ENCODE measurements at places on chromosomes 16 and 17.

DNA sequence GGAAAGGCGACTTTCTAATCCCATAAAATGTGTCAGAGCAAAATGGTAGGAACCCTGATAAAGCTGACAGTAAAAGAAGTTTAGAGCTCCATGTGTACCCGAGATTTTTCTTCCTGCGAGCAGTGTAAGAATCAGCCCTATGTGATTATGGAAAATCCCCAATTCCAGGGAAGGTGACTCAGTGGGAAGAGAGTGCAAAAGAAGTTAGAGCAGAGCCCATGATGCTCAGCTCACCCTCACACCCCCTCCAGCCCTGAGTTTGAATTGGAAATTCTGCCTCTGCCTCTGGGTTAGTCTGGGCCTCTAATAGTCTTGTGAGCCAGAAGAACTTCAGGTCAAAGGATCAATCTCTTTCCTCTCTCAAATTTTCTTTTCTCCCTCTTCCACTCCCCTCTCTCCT, 12.5 kb downstream of the C17orf78 start:
- no peak for DNase-seq

DNA sequence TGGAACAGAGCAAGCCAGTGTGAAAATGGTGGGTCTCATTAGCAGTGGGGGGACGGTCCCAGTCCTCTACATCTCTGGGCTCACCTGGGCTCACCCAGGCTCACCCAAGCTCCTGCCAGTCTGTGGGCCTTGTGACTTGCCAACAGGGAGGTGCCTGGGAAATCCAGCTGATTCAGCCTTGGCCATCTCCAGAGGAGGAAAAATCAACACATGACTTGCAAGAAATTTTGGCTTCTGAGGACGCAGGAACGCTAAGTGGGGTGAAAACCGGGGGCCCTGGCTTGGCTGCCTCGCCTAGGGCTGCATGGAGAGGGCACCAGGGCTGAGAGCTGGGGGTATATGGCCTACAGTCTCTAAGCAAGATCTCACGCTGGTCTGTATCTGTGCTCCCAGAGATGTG, 47.7 kb downstream of the VAC14 start:
- no peak for DNase-seq

GRCh38 chr17:31155208-31155810, 60.5 kb downstream of the NF1 start:
- no peak for DNase-seq

DNA sequence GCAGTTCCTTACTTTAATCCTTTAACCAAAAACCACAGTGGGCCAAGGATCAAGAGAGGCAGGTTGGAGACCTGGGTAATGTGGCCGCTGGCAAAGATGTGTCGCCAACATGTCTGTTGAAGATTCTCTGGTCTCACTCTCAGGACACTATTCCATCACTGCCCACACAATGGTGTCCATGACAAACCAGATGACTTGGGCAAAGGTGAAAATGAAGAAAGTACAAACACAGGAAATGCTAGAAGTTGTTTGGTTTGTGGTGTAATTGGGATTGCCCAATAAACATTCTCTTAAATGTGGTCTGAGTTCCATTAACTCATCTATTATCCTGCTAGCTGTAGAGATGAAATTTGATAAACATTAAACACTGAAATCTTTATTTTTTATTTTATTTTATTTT, 43.3 kb downstream of the SALL1 start:
- no peak for DNase-seq

DNA sequence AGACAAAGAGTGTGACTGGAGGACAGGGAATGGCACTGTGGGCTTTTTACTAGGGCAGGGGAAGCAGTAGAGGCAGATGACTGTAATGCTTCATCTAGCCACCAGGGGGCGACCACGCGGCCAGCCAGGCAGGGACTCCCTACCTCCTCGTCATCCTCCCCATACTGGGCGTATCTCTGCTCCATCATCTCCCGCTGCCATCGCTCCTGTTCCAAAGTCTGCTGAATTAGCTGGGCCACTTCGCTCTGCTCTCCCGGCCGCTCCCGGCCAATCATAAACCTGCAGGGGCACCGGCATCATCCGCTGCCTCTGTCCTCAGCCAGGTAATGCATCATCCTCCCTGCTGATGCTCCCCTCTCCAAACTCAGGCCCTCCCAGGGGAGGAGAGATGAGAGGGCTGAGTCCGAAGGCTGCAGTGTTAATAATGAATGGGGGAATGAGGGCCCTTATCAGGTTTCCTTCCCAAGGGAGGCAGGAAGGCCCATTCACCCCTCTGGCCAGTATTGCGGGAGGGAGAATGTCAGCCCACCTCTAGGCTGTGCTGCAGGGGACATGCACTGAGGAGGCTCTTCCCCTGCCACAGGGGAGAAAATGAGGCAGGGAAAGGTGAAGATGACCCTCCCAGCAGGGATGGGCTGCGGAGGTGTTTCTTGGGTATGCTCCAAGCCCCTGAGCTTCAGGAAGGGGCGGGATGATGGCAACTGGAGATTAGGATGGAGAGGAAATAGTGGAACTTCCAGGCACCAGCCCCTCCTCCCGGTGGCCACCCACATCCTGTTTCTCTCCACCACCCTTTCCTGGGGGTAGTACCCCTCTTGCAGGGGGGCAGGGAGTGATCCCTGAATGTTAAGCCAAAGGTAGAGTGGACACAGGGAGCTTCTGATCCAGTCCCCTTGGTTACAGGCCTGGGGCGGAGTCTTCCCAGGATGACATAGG, 10.3 kb upstream of the SAMD14 start:
- peak; percentile 64 for DNase-seq

DNA sequence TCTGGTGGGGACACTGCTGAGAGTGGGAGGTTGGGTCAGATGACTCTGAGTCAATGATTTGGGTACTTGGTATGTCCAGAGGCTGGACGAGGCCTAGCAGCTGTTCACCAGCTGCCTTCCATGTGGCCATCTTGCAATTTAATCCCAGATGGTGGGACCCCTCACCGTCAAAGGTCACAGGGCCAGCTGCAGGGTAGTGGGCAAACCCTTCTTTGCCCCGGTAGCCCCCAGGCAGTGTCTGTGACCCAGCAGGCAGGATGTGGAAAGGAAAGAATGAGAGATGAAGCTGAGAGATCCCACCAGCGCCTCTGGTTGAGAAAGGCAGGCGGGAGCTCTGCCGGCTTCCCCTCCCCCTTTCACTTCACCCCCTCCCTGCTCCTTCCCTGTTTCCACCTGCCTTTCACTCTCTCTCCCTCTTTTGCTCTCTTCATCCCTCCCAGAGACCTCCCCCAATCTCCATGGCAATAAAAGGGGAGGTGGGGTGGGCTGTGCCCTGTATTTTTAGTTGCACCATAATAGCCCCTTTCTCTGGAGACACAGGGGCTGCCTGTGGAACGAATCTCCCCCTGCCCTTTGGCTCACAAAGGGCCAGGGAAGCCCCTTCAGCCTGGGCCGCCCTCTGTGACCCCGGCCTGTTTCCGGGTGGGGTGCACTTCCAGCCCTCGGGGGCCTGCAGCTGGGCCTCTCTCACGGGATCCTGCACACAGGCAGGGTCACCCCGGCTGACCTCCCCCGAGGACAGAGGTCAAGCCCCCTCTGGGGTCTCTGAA, 20.2 kb downstream of the CDK5RAP3 start:
- DNase-seq, result no peak

DNA sequence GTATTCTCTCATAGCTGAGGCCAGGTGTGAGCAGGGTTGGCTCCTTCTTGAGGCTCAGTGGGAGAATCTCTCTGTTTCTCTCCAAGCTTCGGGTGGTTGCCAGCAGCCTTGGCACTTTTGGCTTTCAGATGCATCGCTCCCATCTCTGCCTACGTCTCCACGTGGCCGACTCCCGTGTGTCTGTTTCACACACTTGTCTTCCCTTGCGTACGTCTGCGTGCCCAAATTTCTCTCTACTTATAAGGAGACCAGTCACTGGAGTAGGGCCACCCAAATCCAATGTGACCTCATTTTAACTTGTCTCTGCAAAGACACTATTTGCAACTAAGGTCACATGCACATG, 14.7 kb downstream of the OSBPL7 start:
- no peak for DNase-seq

DNA sequence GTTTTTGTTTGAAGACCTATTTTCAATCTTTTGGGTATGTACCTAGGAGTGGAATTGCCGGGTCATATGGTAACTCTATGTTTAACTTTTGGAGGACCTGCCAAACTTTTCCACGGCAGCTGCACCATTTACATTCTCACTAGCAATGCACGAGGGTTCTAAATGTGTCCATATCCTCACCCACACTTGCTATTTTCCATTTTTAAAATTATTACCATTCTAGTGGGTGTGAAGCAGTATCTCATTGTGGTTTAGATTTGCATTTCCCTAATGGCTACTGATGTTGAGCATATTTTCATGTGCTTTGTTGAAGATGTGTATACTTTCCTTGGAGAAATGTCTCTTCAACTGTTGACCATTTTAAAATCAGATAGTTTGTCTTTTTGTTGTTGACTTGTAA, 60.3 kb upstream of the HAPSTR1 start:
- DNase-seq, result no peak

DNA sequence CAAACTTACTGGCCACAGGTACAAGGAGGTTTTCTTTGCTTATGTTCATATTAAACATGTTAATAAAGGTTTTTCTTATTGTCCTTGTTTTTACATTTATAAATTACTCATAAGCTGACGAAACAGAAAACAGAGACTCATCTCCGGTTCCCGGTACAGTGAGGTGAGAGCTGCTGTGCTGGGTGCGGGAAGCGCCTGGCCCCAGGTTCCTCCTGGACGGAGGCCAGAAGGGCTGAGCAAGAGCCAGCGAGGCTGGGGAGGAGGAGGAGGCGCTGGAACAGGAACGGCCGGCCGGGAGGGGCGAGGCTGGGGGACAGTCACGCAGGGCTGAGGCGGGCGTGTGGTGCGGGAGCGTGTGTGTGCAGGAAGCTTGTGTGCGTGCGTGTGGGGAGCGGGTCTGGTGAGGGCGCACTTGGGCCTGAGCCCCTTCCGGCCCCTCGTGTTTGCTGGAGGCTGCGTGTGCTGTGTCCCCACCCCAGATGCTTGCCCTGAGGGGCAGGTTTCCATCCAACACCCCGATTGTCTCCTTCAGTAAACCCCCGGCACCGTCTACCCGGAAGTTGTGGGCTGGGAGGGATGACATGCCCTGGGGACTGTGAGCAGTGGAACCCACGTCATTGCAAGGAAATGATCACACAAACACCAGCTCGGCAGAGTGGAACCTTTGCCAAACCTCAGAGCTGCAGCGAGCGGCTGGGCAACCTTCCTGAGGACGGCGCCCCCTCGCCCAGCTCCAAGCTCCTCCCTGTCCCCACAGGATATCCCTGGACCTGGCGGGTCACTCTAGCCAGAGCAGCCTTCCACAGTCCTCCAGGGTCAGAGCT, 19.5 kb downstream of the CD7 start:
- DNase-seq, result peak; percentile 87

GRCh38 chr16:85169333-85170065, 57.2 kb upstream of the CIBAR2 start:
- DNase-seq, result no peak
